COR-L47 (cell line): ENCODE measurements at places on chromosomes 7 and 10.
A peak's percentile ranks its signal among the peaks of the same experiment; 100 is the strongest.

DNA sequence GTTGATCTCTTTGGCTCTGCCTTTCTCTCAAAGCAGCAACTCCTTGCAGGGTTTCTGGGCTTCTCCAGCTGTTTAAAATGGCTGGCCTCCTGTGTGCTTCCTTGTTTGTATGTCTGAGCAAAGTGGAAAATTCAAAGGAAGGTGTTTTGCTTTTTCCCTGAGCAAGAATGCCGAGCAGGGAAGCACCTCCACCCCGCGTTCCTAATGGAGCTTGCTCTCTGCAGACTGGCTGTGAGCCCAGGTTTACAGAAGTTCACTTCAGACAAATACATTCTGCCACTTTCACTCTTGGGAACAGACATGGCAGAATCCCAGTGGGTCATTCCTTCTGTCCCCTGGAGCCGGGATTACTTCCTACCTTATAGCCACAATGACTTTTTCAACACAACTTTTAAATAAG is 181.8 kb upstream of the AGK start:
- no peak for DNase-seq

GRCh38 chr10:60950300-60950699 is 6.3 kb upstream of the RHOBTB1 start:
- DNase-seq, result no peak

DNA sequence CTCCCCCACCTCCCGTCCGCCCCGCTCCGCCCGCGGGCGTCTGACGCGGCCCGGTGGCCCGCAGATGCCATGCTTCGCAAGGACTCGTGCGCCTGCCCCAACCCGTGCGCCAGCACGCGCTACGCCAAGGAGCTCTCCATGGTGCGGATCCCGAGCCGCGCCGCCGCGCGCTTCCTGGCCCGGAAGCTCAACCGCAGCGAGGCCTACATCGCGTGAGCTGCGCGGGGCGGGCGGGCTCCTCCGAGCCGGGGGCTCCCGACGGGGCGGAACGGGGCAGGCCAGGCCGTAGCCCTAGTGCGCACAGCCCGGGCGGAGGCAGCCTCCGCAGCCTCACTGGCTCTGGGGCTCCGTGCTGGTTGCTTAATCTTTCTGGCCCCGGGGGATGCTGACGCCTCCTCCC is 2.8 kb downstream of the ASIC3 start:
- DNase-seq, result no peak

DNA sequence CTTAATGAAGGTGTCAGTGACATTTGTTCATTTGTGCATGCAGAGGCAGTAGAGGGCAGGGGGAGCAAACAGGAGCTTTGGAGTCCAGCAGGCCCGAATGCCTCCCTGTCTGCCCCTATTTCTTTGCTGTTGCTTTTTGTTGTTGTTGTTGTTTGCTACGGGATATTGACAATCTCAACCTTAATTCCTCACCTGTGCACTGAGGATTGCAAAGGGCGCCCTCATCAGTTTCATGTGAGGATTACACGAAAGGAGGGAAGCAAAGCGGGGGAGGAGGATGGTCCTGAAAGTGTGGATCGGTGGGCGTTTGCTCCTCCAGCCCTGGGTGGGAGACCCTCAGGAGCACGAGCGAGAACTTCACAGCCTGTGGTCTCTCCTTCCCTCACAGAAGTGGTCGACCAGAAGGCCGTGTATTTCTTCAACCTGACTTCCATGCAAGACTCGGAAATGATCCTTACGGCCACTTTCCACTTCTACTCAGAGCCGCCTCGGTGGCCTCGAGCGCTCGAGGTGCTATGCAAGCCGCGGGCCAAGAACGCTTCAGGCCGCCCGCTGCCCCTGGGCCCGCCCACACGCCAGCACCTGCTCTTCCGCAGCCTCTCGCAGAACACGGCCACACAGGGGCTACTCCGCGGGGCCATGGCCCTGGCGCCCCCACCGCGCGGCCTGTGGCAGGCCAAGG is 9.6 kb downstream of the GDF10 start:
- DNase-seq, result no peak

- DNase-seq, result no peak
Observed at GRCh38 chr7:2710901-2711551, 23.0 kb downstream of the AMZ1 start.

GRCh38 chr7:80288175-80289122 is 153.8 kb downstream of the GNAI1 start:
- no peak for DNase-seq

DNA sequence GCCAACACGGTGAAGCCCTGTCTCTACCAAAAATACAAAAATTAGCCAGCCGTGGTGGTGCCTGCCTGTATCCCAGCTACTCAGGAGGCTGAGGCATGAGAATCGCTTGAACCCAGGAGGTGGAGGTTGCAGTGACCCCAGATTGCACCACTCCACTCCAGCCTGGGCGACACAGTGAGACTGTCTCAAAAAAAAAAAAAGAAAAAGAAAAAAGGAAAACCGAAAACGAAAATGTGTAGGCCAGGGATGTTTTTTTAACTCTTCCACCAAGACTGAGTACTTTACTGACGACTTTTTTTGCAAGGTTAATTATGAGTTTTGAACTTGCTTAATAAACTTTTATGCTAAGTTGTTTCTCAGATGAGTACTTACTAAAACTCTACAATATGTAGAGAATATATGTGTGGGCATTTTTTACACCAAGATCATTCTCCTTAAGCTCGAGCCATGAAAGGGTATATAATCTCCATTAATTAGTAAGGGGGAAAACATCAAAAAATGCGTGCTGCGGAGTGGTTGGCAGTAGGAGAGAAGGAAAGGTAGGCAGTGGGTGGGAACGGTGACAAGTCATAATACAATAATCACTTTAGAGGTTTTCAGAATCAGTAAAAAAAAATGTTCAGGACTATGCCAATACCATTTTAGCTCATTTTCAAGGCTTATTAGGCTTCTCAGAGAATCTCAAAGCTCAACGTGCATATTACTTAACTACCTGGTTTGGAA is 8.6 kb upstream of the ADRB1 start:
- DNase-seq, result no peak

- no peak for DNase-seq
Observed at GRCh38 chr7:117412946-117413559, 14.2 kb downstream of the ASZ1 start.

- DNase-seq, result no peak
Observed at GRCh38 chr10:95408148-95408960, 117.6 kb upstream of the PDLIM1 start.

DNA sequence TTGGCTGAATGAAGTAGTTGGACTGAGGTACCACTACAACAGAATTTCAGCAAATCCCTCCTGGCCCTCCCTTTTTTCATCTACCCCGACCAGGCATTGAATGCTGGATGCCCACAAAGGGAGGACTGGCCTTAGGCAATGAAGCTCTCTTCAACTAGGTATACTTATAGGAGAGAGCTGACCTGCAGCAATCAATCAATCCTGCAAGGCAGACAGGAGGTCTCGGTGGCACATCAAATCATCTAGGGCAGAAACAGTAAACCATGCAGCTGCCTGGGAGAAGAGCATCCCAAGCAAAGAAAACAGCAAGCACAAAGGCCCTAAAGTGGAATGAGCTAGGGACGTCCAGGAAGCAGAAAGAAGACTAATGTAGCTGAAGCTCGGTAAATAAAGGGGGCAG is 2.4 kb upstream of the ABRAXAS2 start:
- no peak for DNase-seq

DNA sequence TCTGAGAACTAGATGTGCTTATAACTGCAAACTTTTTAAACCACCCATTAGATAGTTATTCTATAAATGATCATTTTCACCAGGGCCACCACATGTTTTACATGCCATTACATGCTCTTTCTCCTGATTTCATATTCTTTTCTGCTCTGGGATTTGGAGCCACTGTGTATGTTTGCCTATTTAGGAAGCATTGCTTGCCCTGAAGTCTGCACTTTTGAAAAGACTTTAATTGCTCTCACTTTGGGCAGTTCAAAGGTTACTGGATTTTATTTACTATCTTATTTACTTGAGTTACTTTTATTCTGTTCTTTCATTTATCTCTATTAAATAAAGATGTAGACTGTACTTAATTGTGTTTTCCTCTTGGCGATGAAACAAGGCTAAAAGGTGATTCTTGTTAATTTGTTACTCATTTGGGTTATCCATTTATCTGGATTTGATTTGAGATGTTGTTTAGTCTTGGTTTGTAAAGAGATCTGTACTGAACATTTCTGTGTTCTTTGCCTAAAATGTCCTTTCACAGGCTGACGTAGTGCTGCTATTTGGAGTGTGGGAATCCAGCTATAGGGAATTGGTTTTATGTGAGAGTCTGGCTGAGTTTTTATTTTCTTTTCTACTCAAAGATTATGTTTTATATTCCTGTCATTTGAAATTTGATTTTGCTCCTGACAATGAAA is 88.8 kb downstream of the SUGCT start:
- DNase-seq, result no peak

DNA sequence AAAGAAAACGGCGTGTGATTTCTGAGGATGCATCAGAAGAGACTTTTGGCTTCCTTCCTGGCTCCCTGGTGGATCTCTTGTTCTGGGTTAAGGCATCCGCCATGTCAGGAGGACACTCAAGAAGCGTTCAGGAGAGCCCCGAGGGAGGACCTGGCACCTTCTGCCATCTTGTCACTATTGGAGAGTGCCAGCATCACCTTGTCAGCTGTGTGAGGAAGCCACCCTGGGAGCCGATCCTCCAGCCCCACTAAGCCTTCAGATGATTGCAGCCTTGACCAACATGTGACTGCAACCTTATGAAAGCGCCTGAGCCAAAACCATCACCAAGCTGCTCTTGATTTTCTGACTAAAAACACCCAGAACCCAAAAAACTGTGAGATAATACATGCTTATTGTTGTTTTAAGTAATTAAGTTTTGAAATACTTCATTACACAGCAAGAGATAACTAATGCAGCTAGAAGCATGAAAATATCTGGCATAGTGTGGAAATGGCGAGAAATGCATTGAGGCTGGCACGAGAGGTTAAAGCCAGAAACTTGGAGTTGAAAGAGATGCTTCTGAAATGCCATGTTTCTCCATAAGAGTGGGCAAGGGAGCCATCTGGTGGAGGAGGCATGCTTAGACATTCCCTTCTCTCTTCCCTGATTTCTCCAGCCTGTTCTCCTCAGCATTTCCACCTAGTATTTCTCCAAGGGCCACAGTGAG is 5.4 kb upstream of the ZFYVE27 start:
- peak; percentile 34 for DNase-seq

DNA sequence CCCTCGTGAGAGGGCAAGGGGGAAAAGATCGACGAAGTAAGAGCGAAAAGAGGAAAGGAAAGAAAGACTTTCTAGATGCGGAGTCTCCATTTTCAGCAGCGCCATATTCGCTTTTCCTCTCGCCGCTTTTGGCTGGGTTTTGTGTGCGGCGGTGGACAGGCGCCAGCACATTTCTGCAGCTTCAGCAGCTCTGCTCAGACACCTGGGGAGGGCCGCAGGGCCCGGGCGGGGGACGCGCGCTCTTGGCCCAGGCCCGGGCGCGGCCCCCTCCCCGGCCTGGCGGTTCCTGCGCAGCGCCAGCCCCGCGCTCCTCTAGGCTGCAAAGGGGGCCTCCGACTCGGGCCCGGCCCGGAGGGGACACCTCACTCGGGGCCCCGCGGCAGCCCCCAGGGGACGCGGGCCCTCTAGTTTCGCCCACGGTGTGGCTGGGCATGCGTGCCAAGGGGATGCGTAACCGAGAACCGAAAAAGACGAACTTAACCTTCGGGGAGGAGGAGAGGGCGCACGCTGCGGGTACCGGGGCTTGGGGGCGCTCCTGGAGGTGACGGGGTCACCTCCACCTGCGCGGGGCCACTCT is 34.5 kb upstream of the EBLN1 start:
- peak; percentile 11 for DNase-seq

DNA sequence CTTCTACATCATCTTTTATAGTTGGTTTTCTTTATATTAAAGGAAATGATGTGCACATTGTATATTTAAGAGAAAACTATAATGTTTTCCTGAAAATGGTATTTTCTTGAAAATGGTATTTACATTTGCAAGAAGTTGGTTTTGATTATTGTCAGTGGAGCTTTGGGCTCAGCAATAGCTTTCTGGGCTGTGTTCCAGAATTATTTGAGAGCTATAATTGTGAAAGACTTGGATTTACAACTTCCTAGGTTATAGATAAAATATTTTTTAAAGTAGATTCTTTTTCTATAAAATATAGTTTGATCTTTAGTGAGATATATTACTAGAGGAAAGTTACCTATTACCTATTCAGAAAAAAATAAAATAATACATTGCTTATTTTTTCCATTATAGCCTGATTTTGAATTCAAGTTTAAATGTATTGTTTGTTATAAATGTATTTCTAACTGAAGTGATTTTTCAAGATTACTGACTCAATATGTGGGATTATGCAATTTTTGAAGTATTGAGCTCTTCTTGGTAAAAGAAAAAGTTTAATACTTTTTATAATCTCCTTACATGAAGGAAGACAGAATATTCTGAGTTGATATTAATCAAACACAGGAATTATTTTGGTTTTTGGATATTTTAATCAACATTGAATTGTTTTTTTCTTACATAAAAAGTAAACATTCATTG is 20.2 kb downstream of the GNAI1 start:
- DNase-seq, result no peak

DNA sequence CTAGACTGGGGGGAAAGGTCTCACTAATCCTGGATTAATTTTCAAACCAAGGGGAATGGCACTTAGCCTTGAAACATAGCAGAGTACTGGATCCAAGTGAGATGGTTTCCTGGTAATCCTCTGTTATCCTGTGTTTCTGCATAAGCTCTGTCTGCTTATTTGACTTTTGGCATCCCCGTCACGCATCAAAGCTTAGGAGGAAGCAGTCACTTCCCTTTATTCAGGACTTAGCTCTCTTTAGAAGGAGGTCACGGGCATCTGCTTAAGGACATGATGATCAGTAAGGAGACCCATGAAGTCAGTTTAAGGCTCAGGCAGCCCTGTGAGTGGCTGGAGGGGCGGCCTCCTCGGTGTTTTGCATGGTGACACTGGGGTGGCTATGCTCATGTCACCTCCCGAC is 30.0 kb downstream of the TSPAN15 start:
- DNase-seq, result no peak

DNA sequence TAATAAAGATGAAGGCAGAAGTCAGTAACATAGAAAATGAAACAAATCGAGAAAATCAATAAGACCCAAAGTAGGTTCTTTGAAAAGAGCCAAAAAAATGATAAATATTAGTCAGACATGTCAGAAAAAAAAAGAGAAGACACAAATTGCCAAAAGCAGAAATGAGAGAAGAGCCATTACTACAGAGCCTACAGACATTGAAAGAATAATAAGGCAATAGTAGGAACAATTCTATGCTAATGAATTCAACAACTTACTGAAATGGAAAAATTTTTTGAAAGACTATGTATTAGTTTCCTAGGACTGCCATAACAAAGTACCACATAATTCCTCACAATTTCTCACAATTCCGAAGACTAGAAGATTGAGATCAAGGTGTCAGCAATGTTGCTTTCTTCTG is 35.5 kb downstream of the OGDHL start:
- DNase-seq, result no peak

DNA sequence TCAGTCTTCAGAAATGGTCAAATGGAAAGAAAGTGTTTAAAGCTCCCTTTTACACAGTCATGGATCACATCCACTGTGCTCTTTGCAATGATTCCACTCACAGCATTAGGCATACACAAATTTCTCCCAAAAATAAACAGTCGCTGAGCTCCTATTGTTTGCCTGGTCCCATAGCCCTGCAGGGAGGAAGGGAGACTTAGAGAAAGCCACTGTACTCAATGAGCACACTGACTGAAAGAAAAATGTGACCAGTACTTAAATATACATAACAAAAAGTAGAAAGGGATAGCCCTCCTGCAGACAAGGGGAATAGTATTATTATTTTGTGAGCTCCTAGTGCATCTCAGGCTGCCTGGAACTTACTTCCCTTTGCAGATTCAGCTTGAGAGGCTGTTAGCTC is 853.2 kb downstream of the GRID1 start:
- no peak for DNase-seq
